ENCODE measurements at places on chromosomes 3 and 15.

GRCh38 chr3:212432-212831 lies 15.9 kb downstream of the CHL1 start:
- no peak for DNase-seq

DNA sequence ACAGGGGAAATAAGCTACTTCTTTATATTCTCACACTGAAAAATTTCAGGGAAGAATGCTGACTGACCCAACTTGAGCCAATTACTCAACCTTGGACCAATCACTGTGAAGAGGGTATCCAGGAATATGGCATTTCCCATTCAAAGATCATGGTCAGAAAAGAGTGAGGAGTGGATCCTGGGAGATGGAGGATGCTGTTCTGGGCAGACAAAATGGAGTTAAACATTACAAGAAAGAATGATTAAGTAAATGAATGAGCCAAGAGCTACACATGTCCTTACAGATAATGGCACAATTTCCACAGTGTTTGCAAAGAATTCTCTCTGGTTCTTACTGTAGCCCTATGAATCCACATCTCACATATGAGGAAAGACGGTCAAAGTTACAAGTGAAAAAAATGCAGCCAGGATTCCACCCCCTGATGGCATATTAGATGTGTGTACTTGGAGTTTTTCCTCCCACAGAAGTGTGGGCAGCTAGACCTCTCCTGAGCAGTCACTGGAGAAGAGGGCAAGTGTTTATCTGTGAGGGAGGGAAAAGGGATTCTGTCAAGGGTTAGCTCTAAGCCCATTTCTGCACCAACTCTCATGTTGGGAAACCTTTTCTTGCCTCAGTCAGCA lies 33.8 kb downstream of the AMOTL2 start:
- DNase-seq = no peak

GRCh38 chr3:49641921-49642707 lies 32.0 kb upstream of the APEH start:
- no peak for DNase-seq

GRCh38 chr15:62636823-62637573 lies 405.5 kb upstream of the TPM1 start:
- DNase-seq = no peak

DNA sequence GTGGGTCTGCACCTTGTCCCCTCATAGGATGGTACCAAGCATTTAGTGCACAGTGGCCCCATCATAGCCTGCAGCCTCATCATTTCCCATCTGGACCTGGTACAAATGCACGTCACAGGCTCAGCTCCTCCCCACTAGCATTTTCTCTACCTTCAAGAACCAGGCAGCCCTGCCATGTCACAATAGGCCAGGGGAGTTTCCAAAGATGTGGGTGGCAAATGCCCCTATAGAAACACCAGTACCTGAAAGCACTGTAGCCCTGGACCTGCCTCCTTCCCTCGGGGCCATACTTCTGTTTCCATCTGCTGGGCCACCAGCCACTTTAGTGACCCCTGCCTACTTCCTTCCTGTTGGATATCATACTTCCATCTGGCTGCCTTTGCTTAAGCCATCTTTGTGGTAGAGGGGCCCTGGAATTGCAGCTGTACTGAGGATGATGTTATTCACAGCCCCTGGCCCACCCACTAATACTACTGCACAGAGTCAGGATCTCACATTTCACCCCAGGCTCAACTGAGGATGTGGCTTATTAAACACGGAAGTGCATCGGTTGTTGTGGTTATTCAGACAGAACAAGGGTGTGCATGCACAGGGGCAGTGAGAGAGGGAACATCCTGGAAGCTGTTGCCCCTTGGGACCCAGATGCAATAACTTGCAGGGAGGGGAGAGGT lies 3.8 kb downstream of the TCTA start:
- DNase-seq = no peak

DNA sequence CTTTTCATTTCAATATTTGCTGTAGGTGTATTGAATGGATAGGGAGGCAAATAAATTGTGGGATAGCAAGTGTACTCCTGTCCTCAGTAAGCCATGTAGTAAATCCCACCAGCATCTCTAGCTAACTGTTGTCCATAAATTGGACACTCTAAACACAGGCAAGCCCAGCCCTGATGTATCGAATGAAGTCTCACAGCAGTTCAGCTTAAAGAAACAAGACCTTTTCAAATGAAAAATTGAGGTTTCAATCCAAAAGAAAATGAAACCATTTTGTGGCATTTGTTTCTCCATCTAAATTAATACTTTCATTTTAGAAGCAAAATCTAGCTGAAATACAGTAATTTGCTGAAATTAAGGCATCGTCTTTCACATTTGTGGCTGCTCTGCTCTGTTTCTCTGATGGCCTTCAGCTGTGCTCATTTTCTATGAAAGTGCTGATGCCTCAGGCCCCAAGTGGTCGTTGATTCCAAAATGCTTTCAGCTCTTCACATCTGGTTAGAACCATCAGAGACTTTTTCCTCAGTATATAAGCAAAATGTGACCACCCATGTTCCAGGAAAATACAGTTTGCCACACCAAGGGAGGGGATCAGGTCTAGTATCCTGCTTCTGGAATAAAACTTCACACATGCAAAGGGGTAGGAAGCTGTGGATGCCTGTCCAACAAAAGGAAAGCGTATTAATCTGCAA lies 245.0 kb downstream of the ZMAT3 start:
- no peak for DNase-seq

DNA sequence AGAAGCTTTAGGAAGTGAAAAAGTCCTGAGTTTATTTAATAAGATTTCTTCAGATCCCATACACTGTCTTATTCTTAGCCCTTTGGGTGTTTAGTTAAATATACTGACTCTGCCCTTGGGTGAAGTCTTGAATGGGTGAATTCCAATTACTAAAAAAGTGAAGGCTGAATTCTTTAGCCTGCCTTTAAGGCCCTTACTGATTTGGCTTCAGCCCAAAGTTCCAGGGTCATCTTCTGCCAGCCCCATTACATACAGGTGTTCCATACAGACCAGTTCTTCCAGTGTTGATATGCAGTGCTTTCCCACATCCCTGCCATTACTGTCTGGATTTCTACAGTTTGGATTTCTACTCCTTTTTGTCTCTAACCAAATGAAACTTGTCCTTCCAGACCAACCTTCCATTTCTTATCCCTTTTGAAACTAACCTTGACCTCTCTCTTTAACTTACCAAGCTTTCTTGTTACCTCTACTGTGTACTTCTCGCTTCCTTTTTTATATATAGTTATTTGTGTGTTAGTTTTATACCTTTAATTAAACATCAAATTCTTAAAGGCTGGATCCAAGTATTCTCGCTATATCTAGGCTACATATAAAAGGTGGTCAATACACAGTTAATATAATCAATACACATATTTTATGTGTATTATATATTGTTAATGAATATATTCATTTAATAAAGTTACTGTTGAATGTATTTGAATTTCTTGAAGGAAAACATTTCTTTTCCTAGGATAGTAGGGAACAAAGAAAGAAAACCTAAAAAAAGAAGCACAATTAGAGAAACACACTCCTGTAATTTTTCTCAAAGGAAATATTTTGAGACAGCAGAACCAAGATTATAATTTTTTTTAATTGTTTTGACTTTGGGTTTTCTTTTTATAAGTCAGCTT lies 15.0 kb downstream of the MBNL1 start:
- DNase-seq = no peak

DNA sequence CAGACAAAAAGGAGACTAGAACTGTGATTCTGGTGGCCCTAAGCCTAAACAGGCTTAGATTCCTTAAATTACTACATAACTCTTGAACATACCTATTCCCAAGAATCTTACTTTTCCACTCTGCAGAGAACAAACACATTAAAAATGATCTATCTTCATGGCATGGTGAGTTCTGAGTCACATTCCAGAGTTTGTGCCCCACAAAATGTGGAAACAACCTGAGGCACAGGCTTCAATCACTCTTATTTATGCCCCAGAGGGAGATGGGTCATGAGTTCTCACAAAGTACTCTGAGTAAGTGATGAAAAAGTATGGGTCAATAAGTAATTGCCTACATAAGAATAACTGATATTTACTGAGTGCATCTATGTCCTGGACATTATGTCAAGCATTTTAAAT lies 137.5 kb upstream of the SLC2A2 start:
- no peak for DNase-seq

DNA sequence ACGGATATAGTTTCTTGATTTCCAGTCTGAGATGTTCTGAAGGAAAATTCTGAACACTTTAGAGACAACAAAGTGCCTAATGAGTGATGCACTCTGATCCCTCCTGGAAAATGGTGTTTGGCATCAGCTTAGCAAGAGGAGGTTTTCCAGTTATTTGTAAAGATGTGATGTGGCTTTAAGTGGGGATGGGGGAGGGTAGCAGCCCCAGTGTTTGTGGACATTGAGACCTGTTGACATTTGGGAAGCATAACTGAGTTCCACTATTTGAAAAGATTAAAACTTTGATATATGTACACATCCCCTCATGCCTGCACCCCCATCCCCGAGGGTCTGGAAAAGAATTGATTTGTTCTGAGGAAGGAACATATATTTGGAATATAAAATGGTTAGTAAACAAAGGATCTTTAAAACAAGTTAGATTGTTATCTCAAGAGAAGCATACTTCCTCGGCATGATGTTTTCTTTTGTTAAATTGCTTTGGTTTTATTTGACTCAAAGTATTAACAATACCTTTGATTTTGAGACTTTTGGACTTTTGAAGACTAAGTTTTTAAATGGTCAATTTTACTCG lies 6.5 kb downstream of the IGF1R start:
- DNase-seq = no peak

All from NCI-H446 (cell line).